ENCODE measurements at places on chromosomes 6 and 20.

GRCh38 chr6:26033941-26034354, 53.3 kb upstream of the HFE start:
- DNase-seq, result no peak

GRCh38 chr6:37714836-37715420, 17.2 kb upstream of the MDGA1 start:
- no peak for DNase-seq

- DNase-seq, result no peak
Observed at GRCh38 chr6:68911334-68911733, 276.3 kb downstream of the ADGRB3 start.

DNA sequence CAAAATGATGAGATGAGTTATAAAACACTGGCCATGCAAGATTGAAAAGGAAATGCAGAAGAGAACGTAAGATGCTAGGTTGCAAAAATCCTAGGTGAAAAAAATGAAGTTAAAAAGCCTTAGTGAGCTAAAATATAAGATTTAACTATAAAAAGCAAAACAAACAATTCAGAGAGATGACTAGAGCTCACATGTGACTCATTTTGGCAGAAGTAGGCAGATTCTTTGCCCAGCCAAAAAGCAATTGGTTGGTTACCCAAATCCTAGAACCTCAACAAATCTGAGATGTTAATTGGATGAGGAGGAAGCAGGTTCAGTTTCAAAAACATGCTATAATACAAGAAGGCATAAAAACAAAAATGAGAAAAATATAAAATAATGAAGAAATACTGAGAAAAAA, 249.1 kb downstream of the OGFRL1 start:
- DNase-seq, result no peak

- DNase-seq, result no peak
Observed at GRCh38 chr20:57034001-57034400, 232.4 kb downstream of the BMP7 start.

DNA sequence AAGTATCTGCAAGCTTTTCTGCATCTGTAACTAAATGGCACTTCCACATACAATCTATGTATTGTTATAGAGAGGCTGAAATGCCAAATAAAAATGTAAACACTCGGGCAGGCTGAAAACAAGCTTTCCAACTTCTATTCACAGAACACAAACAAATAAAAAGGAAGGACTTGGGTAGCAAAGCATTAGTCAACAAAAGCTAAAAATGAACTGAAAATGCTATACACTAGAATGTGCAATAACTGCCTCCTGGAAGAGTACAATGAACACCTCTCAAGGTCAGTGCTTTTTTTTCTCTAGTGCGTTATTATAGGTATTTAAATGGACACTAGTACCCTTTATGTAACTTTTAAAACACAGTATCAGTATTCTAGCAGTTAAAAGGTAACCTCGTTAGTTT, 31.4 kb downstream of the STK38 start:
- DNase-seq, result no peak

DNA sequence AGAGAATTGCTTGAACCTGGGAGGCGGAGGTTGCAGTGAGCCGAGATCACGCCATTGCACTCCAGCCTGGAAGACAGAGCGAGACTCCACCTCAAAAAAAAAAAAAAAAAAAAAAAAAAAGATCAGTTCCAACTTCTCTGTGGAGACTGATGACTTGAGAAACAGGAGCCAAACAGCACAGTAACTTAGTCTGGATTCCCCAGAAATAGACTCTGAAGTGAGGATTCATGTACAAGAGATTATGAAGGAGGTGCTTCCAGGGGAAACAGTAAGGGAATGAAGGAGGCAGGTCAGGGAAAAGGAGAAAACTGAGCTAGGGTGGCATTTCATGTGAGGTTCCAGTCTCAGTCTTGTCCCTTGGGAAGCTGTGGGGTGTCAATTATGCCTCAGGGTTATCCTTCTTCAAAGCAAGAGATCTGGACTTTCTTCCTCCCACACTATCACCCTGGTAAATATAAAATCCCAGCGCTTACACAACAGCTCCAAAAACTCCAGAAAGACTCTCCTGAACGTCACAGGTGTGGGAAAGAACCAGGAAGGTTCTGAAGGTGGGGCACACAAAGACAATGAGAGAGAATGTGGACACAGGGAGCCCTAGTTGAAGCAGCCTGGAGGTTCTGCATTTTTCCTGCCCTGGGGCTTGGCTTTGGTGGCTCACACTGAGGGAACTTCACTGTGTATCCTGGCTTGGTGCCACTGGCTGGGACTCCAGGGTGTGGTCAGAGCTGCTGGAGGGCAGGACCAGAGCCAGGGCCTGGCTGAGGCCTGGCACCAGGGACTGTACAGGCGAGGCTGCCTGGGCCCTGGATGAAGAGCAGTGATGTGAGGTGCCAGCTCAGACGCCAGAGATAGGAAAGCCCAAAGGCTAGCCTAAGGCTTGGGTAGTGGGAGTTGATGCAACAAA, 46.8 kb downstream of the PCNA start:
- DNase-seq, result no peak

DNA sequence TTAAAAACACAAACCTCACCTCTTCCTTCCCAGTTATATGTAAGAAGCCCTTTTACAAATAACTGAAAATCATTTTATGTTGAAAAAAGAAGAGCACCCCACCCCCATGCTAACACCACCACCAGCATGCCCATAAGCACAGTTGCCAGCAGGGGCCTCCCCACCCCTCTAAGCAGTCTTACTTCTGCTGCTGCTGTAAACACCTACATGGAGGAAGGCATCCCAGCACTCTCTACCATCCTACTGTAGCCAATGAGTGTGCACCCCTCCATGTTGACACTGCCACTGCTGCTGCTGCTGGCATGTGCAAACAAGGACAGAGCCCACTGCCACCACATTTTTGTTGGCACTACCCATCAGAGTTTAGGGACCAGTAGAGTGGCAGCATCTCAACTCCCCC, 49.6 kb upstream of the PHIP start:
- DNase-seq, result no peak

- no peak for DNase-seq
Observed at GRCh38 chr20:44001667-44002596, 87.3 kb downstream of the TOX2 start.

GRCh38 chr6:157800420-157801237, 22.4 kb upstream of the SNX9 start:
- DNase-seq, result no peak

DNA sequence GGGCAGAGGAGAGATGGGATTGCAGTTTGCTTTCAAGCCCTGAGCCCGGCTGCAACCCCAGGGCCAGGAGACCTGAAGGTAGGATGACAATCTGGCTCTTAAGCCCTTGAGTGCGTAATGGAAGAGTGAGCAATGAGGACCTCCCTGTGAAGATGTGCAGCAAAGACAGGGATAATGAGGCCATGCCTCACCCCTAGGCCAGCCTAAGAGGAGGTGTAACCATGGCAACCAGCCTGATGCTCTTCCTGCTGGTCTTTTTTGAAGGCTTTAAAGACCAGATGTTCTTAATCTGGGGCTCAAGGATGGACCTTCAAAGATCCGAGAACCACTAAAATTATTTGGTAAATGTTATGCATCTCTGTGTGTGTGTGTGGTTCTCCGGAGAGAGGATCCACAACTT, 8.2 kb downstream of the ARHGAP40 start:
- no peak for DNase-seq

GRCh38 chr6:9848094-9848493, 566.8 kb downstream of the TFAP2A start:
- no peak for DNase-seq

DNA sequence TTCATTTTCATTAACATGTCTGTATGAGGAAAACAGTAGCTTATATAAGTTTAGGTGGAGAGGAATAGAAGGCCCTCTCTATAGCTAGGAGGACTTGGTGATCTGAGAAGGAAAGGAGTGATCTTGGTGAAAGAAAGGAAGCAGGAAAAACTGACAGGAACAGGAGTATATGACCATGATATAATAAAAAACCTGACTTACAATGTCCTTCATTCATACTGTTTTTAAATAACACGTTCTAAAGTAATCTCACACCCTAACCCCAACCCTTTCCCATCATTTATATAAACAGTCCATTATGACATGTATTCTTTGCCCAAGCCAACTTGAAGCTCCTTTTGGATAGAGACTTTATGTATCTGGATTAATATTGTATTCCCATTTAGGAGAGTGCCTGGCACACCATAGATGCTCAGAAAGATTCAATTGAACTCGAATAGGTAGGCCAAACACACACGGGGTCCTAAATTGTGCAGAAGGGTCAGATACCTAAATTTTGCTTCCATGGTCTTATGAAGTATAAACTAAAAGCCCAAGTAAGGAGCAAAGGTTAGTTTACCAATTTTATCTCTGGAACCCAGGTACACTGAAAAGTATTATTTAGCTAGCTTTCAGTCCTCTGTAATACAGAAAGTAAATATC, 75.9 kb downstream of the OR2B2 start:
- DNase-seq, result no peak

DNA sequence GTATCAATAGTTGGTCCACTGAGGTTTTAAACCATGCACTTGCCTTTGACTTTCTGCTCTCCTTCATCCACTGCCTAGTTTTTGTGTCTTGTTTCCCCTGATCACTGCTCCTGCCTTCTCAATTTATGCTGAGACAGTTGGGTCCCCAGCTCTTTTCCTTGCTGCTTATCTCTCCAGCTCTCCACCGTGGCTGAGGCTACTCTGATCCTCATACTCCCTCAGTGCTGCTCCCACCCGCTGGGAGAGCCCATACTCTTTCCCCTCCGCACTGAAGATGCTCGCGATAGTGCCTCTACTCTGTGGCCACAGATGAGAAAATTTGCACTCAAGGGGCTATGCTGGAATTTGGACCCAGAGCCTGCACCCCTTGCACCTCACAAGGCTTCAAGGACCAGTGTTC, 3.4 kb upstream of the THBD start:
- DNase-seq, result no peak

DNA sequence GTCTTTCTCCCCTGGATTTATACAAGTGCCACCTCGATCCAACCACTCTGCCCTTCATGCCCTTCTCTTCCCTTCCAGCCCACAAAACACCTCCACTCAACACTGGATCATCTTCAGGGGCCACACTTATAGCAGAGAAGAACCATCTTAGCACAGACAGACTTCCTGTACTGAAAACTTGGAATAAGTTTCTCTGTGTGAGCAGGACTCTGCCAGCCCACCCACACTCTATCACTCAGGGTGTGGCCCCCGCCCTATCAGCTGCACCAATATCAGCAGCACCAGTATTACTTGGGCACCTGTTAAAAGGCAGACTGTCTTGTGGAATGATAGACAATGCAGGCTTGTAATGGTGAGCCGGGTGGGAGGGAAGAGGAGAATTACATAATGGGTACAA, 86.7 kb downstream of the SCML4 start:
- DNase-seq, result no peak

DNA sequence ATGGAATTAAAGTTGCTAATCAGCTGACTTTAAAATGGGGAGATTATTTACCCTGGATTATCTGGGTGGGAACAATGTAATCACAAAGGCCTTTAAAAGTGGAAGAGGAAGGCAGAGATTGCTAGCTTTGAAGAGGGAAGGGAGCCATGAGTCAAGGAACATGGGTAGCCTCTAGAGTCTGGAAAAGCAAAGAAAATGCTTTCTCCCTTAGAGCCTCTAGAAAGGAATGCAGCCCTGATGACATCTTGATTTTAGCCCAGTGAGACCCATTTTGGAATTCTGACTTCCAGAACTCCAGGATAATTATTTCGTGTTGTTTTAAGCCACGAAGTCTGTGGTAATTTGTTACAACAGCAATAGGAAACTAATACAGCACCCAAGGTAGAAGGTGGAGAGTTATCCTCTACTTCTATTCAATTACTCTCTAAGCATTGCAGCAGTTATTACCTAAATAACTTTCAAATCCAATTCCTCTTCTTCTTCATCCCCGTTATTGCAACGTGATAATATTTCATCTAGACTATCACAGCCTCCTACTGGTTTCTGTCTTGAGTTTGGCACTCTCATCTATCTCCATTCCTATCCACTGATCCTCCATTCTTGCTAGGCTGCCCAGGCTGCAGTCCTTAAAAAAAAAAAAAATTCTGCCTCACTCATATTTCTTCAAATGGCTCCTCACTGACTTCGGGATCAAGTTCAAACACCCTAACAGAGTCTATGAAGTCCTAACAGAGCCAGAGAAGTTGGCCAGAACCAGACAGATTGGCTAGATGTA, 224.3 kb downstream of the BTBD9 start:
- DNase-seq, result no peak

All from activated T-cell treated with anti-CD3 and anti-CD28 coated beads for 1 hour (primary cell).